ENCODE measurements at places on chromosomes 11 and 22.

DNA sequence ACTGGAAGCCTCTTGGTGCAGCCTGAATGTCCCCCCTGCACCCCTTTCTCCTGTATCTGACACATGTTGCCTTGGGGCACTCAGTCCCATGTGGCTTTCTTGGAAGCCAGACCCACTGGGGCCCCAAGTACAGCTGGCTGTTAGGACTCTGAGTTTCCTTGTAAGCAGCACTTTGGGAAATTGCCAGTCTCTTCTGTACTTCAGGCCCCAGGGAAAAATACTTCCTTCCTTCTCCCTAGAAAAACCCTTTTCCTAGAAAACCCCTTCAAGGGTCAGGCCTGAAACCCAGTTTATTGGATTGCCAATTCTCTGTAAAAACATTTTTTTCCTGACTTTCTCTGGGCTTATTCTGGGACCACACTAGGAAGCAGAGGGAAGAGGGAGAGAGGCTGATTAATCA lies 360.3 kb downstream of the TENM4 start:
- no peak for DNase-seq

DNA sequence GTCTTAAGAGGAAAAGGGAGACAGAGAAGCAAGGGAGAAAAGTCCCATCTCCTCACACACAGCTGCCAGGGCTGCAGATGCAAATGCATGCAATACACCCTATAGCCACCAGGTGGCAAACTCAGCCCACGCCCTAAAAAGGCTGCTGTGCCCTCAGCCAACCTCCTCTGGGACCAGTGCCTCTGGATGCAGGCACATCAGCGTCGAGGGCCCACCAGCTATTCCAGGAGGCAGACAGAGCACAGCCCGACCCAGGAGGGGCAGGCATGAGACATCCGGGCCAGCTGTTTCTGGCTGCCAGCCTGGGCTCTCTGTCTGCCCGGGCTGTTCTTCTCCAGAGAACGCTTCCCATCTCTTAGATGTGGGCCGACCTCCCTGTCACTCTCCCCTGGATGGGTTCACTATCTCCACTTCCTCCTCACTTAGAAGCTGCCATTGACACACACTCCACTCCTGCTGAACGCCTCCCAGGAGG lies 39.7 kb downstream of the TPBGL start:
- DNase-seq: peak; percentile 96

GRCh38 chr11:96161307-96162089 lies 181.5 kb downstream of the MAML2 start:
- no peak for DNase-seq

GRCh38 chr11:8066911-8067455 lies 14.0 kb upstream of the TUB start:
- no peak for DNase-seq
